NCI-H1092 (cell line): ENCODE measurements at places on chromosomes 5 and 9.

- no peak for DNase-seq
Observed at GRCh38 chr9:133403766-133404453, 13.9 kb downstream of the REXO4 start.

DNA sequence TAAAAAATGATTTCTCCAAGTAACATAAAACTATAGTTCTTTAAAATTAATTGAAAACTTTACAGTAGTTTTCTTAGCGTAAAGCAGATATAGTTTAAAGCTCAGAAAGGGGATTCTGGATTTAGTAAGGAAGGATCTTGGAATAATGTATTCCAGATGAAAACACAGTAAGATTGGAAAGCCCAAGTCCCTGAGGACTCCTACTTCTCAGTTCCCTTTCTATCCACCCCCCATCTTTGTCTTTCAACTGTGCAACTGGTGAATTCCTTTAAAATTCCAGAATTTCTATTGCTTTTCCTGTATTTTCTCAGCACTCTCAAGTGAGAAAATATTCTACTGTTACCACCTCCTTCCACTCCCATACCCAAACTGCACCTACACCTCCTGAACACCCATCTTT, 184.5 kb upstream of the FBN2 start:
- DNase-seq = no peak

- no peak for DNase-seq
Observed at GRCh38 chr9:108588246-108588645, 267.5 kb downstream of the ACTL7B start.

DNA sequence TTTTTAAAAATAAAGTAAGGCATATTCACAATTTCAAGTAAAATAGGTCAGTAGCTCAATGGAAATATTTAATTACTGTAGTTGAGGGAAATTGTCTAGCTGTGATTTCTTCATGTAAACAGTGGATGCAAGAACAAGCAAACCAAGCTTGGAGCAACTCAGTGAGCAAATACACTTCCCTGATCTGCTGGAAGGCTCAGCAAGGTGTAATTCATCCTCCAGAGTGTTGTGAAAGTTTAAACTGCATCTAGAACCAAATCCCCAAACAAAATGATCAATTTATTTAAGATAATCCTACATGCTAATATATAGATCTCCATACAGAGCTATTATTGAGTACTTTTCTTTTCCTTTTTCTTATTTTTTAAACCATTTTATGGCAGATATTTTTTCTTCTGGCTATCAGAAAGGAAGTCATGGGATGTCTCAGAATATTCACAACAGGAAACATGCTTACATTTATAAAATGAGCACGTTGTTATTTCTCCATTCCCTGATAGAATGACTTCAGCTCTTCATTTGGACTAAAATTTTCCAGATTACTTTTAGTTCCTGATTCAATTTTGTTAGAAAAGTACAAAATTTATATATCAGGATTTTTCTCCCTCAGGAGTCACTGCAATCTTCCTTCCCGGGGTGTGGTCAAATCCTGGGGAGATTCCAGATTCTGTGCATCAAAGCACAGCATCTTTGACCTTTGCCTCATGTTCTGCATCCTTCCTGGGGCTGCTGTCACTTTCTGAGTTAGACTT, 219.2 kb upstream of the ELL2 start:
- no peak for DNase-seq

GRCh38 chr5:157230610-157231009, 35.3 kb upstream of the CYFIP2 start:
- DNase-seq = no peak

- no peak for DNase-seq
Observed at GRCh38 chr5:59845730-59846129, 47.8 kb downstream of the PDE4D start.

DNA sequence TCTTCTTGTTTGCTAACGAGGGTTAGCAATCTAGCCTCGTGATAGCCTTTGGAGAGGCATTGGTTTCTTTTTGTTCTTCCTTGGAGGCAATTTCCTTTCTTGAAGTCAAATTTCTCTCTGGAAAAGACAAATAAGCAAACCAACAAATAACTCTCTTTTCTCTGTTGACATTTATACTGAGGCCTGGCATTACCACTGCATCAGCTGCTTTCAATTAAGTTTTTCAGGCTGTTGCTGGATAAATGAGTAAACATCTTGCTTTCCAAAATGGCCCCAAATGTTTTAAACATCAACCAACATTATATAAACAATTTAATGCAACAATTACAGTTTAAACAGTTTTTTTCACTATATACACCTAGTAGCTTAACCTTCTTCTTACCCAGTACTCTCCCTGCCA, 264.4 kb downstream of the HTR1A start:
- no peak for DNase-seq

DNA sequence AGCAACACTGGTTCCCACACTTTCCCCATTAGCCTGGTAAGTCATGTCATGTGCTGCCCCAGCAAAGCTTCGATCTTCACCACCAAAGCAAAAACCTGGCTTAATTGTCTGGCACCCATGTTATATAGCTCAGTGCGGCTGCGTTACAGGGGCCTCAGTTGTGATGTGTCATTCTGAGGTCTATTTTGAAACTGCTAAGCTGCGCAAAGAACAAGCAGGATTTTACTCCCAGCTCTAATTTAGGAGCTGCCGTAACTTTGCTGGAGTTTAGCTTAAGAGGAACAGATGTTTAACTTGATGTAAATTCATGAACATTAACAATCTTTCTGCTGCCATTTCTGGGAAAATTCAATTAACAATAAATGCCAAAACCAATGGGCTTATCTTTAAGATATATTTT, 274.1 kb downstream of the HSPA4 start:
- DNase-seq = no peak

DNA sequence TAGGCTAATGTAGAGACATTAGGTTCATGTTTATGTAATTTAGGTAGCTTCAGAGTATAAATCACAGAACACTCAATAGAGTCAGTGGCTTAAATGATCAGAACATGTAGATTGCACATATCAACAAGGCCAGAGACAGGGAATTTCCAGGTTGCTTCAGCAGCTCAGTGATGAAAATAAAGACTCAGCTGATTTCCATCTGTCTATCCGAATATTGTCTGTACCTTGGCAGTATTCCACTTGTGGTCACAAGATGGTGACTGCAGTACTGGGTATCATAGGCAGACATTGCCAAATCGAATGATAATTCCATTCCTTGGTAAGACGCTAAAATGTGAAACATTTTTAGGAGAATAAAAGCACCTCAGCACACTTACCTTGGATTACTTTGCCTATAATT, 702.2 kb downstream of the MAT2B start:
- DNase-seq = no peak
